NCI-H526 (cell line): ENCODE measurements at places on chromosomes 2 and 18.

DNA sequence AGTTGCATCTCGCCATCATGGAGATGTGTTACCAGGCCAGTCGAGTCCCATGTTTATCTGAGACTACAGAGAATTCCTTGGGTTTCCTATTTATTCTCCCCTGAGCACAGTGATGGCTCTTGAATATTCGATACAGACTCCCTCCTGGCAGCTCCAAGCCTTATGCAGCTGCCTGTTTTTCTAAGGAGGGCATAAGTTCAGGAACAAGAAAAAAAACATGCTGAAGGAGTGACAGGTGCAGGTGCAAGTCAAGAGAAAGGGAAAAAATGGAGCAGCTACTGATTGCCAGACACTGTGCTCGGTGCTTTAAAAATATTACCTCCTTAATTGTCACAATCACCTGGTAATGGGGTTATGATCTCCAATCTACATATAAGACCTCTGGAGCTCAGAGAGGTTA lies 177.2 kb upstream of the DPP10 start:
- DNase-seq, result no peak

- DNase-seq, result no peak
These were observed 130.9 kb upstream of the GLI2 start for GRCh38 chr2:120604767-120605166.

- peak; percentile 42 for DNase-seq
These were observed 4.8 kb downstream of the SOX11 start for GRCh38 chr2:5696945-5697521.

GRCh38 chr2:227439214-227439613 lies 32.7 kb upstream of the AGFG1 start:
- no peak for DNase-seq

DNA sequence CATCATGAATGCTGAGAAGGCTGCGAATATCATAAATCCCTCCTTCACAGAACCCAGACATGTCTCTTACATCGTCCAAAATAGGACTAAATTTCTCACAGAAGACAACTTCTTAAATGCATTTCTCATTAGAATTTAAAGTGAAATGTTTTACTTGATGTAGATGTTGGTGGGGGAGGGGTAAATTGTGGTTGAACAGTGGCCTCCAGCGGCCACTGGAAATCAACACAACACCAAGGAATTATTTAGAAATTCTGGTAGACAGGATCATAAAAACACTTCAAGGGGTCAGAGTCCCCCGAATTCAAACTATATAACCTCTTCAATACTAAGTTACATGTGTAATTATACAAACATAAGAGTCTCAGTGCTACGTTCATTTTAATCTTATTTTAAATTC lies 135.9 kb downstream of the ABCA12 start:
- peak; percentile 11 for DNase-seq

GRCh38 chr2:217915706-217916105 lies 87.1 kb downstream of the TNS1 start:
- DNase-seq, result no peak

- no peak for DNase-seq
These were observed 98.8 kb upstream of the MMADHC start for GRCh38 chr2:149686136-149687051.

GRCh38 chr2:237361194-237362004 lies 52.6 kb downstream of the COL6A3 start:
- no peak for DNase-seq

DNA sequence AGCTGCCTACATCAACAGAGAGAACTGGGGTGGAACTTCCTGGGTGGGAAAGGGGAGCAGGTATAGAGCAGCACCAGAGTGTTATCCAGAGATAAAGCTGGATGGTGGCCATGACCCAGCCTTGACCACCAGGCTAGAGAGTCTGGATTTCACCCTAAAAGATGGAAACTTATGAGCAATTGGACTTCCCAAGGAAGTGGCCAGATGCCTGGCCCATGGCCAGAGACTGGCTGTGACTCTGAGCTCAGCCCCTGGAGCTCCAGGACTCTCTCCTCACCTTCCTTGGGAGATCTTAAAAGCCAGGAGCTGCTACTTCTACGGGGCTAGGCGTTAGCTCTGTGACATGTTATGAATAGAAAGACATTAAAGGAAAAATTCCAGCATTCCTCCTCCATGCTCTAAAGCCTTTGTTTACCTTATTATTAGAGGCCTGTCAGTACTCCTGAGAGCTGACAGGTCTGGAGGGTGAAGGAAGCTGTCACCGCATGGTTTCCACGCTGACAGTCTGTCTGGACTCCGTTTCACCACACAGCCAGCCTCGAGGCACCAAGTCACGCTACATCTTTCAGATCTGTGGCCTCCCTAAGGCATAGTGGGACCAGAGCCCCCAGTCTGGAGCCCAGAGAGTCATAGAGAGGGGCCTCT lies 260.0 kb upstream of the SIX2 start:
- no peak for DNase-seq

DNA sequence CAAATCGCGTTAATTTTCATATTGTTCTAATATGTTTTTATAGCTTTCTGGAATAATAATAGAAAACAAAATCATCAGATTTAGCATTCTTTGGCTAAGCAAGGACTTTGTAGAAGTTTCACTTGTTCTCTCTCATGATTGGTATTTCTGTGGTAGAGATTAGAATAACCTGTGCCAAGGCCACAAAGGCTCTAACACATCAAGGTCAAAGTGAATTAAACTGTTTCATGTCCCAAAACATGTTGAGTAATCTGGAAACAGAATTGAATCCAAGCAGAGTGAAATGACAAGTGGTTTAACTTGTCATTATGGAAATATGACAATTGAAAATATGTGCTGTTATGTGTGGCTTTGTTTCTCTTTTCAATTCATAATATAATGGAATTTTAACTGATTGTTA lies 617.4 kb downstream of the CCDC85A start:
- DNase-seq, result no peak

DNA sequence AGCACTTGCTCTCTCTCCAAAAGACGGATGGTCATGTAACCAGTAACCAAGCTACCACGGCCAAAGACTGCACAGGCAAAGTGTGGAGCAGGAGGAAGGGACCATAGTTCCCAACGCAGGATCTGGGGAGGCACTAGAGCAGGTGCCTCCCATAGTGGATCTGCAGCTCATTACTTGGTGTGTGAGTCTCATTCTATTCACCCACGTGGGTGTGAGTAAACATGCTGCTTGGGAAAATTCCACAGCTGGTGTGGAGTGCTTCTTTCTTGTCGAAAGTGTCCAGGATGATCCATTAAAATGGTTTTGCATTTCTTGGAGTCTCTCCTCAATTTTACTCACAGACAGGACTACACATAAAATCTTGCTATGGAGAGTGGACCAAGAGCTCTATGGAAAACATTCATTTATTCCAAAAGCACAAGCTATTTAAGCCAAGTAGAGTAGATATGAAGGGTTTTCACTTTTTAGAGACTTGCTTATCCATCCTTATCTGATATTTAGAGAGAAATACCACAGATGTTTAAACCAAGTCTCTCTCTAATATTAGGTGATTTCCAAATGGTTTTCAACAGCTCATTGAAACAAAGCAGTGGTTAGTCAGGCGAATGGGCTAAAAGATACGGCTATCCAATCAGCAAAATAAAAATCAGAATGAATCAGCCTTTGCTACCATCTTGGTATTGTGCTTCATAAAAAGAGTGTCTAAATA lies 104.3 kb upstream of the CCDC195 start:
- DNase-seq, result no peak

GRCh38 chr18:32315881-32316280 lies 126.0 kb downstream of the MEP1B start:
- no peak for DNase-seq

DNA sequence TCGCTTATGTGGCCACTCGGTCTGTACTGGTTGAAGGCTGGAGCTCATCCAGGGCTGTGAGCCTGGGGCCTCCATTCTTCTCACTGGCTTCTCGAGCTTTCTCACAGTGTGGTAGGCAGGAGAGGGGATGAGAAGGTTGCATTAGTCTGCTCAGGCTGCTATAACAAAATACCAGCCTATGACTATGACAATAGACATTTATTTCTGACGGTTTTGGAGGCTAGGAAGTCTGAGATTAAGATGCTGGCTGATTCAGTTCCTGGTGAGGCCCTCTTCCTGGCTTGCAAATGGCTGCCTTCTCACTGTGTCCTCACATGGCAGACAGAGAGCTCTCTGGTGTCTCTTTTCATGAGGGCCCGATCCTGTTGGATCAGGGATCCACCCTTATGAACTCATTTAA lies 6.2 kb upstream of the STK25 start:
- DNase-seq, result no peak

GRCh38 chr2:56587456-56587855 lies 403.7 kb downstream of the CCDC85A start:
- no peak for DNase-seq

GRCh38 chr2:83191316-83191715 lies 1267.8 kb downstream of the SUCLG1 start:
- no peak for DNase-seq

- DNase-seq, result peak; percentile 89
These were observed 28.6 kb downstream of the ARID5A start for GRCh38 chr2:96565111-96565510.

DNA sequence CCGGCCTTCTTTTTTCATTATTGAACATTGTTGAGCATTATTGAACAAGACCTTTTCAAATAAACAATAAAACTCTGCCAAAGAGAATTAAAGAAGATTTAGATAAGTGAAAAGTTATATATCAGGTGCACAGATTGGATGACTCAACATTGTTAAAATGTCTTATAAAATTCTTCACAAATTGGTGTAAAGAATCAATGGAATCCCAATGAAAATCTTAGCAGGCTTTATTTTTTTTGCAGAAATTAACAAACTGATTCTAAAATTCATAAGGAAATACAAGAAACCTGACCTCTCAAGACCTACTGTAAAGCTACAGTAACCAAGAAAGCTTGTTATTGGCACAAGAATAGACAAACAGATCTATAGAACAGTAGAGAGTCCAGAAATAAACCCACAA lies 70.3 kb downstream of the LAMA1 start:
- no peak for DNase-seq

DNA sequence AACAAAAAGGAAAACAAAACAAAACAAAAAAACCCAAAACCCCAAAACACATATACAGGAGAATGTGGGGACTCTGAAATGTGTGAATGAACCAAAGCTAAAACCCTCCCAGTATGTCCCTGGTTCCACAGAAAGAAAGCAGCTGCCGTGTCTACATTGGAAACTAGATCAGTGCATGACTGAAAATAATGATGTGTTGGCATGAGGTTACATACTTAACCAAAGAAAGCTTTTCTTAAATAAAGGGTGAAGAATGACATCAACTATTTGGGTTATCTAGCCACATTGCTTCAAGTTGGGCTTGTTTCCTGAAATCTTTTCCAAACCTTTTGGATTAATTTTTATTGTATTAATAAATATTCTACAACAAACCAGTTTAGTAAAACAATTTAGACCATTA lies 91.9 kb upstream of the FN1 start:
- DNase-seq, result no peak

GRCh38 chr18:31723990-31724711 lies 36.5 kb downstream of the SLC25A52 start:
- DNase-seq, result peak; percentile 33

DNA sequence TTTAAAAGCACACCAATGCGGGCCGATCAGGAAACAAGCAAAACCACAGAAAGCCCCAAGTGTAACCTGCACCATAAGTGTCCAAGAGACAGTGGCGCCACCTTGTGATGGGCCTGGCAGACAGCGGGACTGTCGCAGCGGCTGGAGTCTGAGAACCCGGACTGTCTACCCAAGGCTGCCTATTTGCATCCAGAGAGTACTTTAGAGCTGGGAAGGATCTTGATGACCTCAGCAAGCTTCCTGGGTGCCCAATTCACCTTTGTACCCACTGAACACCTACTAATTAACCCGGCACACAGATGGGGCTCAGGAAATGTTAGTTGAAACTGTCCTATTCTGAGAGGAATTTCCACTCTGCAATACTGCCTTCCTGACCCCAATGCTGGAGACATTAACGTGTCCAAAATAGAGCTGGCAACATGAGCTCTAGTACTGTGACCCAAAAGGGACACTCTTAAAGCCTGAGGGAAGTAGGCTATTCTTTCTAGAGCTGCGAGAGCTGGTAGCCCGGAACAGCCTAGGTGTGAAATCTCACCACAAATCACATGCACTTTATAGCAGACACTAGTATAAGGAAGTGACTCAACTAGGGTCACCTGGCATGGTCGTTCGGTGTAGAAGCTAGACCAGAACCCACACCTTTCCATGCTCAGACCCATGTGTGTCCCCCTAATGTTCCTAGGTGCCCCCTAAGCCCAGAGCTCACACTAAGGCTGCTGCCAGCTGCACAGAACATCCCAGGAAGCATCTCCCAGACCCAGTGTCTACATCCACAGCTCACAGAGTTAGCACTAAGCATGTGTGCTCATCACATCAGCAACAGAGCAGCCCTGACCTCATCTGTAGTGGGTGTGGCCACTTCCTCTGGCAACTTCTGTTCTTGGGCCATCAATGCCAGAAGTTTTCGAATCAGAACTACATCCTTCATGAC lies 25.4 kb downstream of the POLR1A start:
- peak; percentile 64 for DNase-seq

GRCh38 chr18:58501066-58501896 lies 127.6 kb downstream of the ALPK2 start:
- no peak for DNase-seq

DNA sequence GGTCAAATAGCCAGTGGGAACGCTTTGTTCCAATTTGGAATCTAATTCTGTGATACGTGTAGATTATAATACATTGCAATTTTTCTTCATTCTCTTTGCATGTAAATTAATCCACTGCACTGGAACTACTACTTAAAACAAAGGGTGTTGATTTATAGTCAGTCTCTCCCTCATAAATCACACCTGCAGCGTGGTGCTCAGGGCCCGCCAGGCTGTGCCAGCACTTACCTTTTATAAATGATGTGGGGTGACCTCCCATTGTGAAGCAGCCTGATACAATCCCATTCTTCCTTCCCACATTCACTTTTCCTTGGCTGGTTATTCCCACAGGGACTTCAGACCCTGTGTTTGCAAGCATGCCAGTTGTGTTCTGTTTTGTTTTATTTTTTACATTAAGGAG lies 302.3 kb upstream of the ID2 start:
- DNase-seq, result no peak

- no peak for DNase-seq
These were observed 131.2 kb upstream of the TTC27 start for GRCh38 chr2:32496662-32497061.

DNA sequence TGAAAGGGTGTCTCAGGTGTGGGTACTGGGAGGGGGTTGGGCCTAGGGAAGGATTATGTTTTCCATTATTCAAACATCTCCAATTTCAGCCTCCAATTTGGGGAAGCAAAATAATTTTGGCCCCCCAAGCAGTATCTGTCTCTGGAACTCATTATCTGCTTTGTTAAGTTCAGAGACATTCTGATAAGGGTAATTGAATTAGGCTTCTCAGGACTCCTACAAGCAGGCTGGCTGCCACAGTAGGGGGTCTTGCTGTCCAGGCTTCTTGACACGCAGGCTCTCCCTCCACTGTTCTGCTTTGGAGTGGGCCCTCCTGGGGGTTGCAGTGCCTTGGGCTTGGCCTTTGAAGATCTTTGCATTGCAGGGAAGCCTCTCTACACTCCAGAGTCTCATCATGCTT lies 108.1 kb upstream of the SIX2 start:
- no peak for DNase-seq

GRCh38 chr2:30280596-30281434 lies 49.5 kb downstream of the LBH start:
- DNase-seq, result no peak
